Activated naive CD8-positive, alpha-beta T cell treated with anti-CD3 and anti-CD28 coated beads for 36 hours (primary cell): ENCODE measurements at places on chromosomes 11 and 22.
A peak's percentile ranks its signal among the peaks of the same experiment; 100 is the strongest.

- DNase-seq: no peak
These were observed 4.3 kb upstream of the ZBED4 start for GRCh38 chr22:49849161-49850020.

DNA sequence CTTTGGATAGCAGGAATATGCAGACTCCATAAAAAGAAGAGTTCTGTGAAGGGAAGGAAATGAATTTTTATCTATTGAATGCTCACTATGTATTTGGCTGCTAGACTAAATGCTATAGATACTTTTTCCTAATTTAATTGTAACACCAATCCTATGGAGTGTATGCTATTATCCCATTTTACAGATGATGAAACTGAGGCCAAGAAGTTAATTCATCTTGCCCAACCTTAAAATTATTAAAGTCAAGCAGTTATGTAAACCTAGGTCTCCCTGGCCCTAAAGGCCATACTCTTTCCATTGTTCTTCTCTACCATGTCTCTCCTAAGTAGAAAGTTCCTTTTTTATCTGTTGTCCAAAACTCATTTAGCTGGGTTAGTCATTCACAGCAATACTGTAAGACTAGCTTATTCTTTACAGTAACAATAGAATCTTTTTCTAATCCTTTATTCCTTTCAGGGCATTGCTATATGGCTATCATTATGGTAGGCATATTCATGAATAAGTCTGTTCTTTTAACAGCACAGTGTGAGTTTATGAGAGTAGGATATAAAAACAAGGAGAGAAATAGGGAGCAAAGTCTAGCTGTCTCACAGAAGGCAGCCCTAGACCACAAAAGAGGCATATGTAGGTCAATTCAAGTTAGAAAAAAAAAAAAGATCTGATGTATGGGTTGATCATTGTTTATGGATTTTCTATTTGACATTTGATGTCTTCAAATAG, 50.5 kb downstream of the MAML2 start:
- DNase-seq: no peak

DNA sequence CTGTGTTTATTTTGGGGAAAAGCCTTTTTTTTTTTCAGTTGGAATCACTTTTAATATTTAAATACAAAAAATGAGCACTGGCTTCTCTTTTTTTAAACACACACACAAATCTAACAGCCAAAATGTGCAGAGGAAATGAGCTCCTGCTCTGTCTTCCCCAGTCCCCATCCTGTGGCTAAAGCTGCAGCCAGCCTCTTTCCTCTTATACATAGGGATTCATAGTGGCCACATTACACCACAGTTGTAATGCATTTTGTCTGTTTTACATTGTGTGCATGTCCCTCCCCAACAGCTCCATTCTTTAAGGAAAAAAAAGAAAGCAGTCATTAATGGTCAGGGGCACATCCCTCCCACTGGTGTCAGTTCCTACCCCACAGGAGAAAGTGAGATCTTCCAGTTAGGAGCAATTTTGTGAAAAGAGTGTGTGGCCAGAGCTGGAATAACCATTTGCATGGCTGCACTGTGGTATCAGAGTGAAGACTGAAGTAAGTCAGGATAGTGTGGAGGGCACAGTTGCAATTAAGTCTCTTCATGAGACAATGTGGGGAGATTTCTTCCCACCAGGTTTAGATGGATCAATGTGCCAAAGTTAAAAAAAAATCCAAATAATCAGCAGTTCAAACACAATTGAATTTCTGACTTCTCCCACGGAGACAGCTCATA, 220.6 kb downstream of the TMEM135 start:
- DNase-seq: no peak

- peak; percentile 78 for DNase-seq
These were observed 2.8 kb upstream of the LZTR1 start for GRCh38 chr22:20979243-20979809.

DNA sequence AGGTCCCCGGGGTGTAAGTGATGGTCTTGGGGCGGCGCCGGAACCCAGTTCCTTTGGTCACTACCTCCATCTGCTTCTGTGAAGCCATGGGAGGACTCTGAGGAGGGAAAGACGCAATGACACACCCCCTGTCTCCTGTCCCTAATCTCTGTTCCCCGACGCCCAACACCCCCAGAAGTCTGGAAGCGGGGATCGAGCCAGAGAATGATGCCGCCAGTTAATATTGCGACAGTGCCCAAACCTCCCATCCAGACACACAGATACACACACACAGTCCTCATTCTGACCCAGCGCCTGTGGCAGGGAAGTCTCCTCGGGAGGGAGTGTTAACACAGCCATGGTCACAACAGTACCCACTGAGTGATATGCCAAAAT, 352 bp downstream of the C22orf23 start:
- DNase-seq: no peak

- no peak for DNase-seq
These were observed 35.0 kb upstream of the OR9G4 start for GRCh38 chr11:56783448-56784041.

DNA sequence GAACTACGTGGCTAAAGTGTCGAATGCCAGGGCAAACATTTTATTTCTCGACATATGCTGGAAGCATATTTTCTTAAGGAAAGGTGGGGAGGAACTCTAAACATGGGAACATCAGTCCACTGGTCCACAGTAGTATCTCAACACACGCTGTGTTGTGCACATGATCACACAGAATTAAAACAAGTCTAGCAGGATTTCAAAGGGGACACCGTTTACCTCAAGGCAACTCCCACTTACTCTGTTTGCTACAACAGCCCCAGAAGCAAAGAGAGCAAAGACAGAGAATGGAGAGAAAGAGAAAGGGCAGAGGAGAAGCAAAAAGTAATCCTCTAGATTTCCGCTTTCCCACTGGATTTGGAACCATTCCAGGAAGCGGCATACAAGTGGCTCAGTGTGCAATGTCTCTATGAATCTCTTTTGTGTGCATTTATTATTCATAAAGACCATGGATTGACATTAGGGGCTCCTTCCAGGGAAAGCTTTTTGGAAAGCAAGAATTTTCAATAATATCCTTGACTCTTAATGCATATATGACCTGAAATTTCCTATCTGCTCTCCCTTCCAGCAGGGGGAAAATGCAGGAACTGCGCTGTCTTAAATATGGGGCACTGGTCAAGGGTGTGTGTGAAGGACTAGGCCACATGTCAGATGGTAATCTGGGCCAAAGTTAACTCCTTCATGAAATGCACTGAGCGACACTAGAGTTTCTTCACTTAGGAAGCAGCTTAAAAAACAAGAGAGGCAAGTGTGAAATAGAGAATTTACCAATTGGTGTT, 34.8 kb upstream of the CCDC34 start:
- DNase-seq: no peak

DNA sequence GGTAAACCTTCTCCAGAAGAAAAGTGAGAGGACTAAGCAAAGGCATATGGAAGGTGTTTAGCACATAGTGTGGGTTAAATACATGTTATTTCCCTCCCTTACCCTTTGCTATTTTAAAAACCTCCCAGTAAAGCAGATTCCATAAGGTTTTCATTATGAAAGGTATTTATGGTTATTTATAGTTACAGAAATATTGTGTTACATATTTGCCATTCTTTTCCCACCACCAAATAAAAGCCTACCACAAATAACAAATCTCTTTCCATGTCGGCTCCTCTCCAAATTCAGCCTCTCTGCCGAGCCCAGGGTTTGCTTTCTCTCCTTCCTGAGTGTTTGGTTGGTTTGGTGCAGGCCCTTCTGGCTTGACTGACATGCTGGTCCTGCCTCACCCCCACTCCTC, 64.4 kb downstream of the INSC start:
- DNase-seq: no peak

- DNase-seq: no peak
These were observed 36.2 kb downstream of the MPPED1 start for GRCh38 chr22:43448048-43448447.

DNA sequence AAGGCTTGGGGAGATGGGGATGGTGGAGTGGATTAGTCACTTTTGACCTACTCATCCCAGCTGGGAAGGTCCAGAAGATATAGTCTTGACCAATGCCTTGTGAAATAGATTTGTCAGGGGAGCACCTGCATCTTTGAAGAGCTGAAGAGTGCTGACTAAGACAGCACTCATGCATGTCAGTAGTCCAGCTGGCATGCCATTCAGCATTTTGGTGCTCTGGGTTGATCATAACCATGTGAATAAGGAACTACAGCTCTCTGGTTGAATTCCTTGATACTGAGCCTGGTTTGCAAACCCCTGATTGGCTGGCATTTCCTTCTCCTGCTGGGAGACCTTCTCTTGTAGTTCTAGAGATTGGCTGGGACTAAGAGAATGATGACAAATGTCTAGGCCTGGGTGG, 106.8 kb upstream of the ALX4 start:
- DNase-seq: no peak

- DNase-seq: no peak
These were observed 255.2 kb upstream of the POU2AF2 start for GRCh38 chr11:110990311-110990710.

DNA sequence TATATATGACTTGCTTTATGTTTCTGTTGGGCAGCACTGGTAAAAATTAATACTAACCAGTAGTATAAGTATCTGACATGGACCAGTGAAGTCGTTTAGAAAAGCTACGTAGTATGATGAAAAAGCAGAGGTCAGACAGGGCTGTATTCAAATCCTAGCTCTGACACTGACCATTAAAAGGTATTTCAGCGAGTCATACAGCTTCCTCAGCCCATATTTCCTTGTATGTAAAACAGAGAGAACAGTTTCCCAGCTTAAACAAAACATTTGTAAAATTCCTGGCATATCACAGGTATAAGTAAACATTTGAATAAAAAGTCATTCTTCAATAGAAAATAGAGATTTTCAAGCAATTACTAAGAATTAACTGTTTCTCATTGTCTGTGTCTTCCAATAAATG, 4.2 kb downstream of the NOX4 start:
- no peak for DNase-seq

GRCh38 chr11:108751444-108751843, 86.6 kb downstream of the DDX10 start:
- no peak for DNase-seq

DNA sequence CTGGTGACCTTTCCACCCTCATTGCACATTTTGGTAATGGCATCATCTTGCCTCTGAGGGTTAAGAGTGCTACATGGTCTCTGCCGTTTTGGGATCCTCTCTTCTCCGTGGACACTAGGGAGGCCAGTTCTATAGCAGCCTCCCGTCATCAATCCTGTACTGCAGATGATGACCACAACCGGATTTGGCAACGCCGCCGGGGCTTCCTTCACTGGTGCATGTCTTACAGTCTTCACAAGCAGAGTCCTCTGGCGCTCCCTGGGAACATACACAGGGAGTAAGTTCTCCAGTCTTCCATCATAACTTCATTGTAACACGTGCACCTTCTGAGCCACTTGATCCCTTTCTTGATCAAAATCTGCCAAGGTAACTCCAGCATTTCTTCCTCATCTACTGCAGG, 69.0 kb upstream of the SLC22A12 start:
- DNase-seq: no peak

DNA sequence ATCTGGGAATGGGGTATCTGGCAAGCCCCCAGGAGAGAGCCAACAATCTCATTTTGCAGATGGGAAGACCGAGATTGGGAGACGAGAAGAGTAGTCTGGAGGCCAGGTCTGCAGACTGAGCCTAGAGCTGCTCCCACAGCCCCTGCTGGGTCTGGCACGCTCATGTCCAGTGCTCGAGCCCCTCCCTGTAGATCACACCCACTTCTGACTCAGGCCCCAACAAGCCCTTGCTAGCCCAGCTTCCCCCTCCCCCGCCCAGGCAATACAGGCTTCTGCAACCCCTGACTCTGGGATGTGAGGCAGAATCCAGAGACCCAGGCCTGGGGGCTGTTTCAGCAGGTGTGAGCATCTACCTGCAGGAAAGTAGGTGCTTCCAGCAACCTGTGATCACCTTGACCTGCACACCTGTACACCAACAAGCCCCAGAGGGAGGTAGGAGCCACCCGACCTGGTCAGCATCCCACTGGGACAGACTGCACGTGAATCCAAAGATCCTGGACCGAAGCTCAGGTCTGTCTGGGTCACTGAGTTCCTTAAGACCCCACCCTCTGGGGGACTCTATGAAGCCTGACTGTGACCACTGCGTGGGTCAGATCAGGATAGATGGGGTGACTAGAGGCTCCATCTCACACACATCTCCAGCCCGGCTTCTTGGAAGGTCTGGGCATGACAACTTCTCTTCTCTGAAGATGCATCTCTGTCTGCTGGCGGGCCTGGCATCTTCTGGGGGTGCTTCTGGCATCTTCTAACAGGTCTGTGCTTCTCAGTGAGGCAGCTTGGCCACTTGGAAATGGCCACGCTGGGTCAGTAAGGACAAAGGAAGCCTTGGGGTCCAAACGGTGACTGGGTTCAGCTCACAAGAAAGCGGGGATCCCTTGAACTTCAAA, 29.3 kb downstream of the LINC01488 start:
- DNase-seq: no peak

- no peak for DNase-seq
These were observed 23.0 kb downstream of the NADSYN1 start for GRCh38 chr11:71476031-71476430.

- no peak for DNase-seq
These were observed 15.3 kb upstream of the MUC5B start for GRCh38 chr11:1207401-1208143.

- no peak for DNase-seq
These were observed 20.1 kb downstream of the OOSP3 start for GRCh38 chr11:59898650-59899049.

GRCh38 chr11:43101113-43101512, 210.7 kb upstream of the API5 start:
- DNase-seq: no peak
